PC-3 (cell line): ENCODE measurements at places on chromosomes 13 and 19.

GRCh38 chr19:6030214-6030507, 52.2 kb upstream of the RANBP3 start:
- peak; percentile 31 for DNase-seq

- DNase-seq, result no peak
These were observed 9.9 kb downstream of the SOX21 start for GRCh38 chr13:94702181-94703041.

DNA sequence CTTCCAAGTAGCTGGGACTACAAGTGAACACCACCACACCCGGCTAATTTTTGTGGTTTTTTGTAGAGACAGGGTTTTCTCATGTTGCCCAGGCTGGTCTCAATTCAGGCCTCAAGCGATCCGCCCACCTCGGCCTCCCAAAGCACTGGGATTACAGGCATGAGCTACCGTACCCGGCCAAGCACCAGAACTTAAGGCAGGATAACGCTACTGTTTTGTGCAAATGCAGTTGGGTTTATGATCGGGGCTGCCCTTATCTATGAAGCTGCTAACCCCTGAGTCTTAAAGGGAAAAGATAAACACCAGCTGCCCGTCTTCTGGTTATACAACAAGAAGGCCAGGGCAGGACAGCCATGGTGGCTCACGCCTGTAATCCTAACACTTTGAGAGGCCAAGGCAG, 12.6 kb upstream of the TM6SF2 start:
- no peak for DNase-seq

DNA sequence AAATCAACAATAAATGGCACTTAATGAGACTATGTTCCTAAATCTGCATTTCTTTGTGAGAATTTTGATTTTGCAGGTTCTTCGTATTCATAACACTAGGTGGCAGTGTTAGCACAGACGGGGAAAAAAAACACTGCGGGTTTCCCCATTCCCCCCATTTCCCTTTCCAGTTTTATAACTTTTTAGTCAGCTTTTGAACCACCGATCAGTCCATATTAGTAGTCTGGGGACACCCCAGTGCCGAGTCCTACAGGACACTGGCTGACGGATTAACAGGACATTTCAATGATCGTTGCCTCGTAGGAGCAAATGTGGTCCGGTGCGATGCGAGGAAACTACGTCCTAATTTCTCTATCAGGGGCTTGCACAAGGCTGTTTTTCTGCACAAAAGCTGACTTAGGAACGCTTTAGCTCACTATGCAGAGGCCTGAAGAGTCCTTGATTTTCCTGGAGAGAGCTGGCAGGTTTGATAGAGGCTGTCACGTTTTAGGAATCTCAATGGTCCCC, 234.3 kb downstream of the LMO7 start:
- peak; percentile 56 for DNase-seq

DNA sequence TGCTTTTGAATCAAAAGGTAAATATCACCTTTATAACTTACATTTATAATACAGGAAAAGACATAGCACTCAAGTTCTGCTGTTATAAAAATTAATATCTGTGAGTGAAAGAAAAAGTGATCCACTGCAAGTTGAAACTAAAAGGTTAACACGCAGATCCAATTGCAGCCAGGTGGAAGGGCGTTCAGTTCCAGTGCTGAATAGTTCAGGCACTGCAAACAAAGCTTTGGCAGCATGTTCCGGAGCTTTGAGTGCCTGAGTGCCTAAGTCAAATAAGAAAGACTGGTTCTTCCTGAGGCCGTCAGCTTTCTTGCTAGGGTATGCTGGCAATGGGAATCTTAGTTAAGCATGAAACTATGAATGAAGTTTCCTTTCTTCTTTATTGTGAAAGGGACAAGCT, 200.3 kb downstream of the LMO7 start:
- peak; percentile 55 for DNase-seq

GRCh38 chr13:76707360-76707759, 178.8 kb downstream of the KCTD12 start:
- no peak for DNase-seq

GRCh38 chr13:102141625-102142472, 260.0 kb downstream of the FGF14 start:
- peak; percentile 39 for DNase-seq

DNA sequence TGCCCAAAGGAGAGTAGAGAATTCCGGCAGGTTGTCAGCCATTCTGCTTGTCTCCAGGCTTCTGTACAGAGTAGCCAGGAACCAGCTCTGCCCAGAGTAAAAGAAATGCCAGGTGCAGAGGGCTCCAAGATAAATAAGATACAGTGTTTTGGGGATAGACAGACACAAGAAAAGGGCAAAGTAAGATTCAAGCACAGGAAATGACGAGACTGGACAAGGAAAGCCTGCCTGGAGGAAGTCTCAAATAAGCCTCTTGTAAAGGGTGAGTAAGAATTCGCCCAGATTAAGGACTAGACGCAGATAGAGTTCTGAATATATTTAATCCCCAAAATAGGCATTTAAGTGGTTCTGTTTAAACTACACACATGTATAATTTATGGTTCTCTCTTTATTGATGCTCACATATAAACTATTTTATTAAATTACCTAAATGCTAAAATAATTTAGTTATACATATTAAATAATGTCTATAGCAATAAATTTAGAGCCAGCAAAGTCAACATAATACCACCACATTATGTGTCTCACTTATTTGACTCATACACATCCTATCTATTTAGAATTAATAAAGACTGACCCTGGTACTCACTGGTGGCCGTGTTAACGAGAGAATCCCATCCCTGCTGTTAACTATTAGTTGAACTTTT, 98.4 kb upstream of the RAP2A start:
- no peak for DNase-seq

DNA sequence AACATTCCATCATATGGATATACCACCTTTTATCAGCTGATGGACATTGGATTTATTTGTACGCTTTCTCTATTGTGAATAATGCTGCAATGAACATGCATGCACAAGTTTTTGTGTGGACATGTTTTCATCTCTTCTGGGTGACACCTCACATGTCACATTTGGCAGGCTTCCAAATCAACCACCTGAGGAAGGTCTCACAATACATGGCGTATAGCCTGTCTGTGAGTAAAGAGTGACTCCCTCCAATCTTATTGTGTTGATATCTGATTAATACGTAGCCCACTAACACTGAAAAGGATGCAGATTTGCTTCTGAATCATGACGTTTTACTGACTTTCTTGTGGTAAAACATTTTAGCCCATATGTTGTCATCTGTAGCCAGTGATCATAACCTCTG, 61.1 kb downstream of the SLC15A1 start:
- no peak for DNase-seq

- DNase-seq, result peak; percentile 55
These were observed 16.3 kb downstream of the CILP2 start for GRCh38 chr19:19554074-19555023.

DNA sequence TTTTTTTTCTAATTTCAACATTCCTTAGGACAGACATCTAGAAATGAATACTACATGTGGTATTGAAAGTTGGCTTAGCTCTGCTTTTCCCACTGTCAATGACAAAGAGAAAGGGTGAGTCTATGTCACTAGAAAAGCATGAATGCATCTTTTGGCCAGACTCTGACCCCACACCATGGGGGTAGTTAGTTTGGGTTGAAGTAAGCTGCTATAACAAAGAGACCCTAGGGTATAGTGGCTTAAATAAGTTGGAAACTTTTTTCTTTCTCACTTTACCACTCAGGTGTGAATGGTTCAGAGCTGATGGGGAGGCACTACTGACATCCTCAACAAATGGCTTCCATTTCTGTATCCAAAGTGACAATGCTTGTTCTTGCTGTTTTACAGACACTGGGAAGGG, 161.5 kb downstream of the DLEU7 start:
- no peak for DNase-seq

DNA sequence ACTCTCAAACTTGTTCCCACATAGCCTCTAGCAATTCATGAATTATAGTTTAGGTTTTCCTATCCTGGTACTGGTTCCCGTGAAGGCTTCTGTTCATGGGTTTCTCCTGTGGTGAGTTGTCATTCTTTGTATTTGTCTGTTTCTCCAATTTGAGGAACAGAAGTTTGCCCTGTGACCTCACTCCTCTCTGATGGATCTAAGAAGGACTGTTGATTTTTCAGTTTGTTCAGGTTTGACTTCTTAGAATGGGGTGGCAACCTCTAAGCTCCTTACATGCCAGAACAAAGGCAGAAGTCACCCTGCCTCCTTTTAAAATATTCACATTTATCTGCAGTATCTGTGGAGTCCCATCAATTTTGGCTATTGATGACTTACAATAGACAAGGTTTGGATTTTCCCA, 354.0 kb downstream of the SPRY2 start:
- peak; percentile 35 for DNase-seq

DNA sequence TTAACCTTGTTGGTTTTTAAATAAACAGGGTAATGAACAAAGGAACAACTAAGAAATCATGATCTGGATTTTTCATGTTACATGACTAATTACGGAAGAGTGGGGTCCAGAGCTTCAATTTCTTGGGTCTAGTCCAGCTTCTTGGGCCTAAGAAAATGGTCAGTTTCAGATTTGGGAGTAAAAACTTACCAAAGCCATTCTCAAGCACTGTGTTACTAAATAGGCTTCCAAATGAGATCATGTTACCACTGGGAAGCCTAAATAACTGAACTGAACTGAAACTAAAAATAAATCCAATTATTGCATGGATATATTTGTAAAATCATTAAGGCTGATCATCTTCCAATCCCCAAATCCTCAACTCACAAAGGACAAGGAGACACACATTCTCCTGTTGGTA, 13.9 kb downstream of the TBC1D4 start:
- no peak for DNase-seq

DNA sequence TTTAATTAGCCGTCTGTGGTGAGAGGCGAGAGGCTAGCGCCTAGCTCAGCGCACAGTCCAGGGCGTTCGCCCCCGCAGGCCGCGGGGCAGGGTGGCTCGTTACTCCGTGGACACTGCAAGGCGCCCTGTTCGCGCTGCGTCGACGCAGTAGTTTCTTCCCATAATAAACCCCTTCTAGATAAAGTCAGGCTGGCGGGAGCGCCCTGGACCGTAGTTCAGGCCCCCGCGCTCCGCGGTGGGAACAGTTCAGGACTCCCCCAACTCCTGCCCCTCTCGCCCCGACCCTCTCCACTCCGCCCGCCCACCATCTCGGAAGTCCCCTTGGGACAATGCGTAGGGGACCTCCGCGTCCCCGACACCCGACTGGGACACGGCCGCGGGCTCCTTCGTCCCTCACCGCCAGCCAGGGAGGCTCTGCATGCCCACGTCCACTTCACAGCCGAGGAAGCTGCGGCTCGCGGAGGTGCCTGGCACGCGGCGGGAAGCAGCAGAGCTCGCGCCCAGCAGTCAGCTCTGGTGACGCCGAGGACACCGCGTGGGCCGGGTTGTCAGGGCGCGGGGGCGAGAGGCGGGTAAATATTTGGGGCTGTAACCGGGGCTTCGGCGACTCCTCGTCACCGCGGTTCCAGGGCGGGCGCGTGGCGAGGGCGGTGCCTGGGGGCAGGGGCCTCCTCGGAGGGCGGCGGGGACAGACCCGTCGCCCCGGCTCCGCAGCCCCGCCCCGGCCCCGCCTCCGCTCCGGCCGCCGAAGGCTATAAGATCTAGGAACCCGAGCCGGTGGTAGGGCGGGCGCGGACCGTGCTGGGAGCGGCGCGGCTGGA, at the start of gene RGCC:
TSS of gene RGCC (plus strand) at position 783 of the 821 bp plus-strand sequence. CDS start 158 bp downstream, outside the sequence.
- peak; percentile 56 for DNase-seq
